Mammary epithelial cell (primary cell): ENCODE measurements at places on chromosomes 1 and 21. TPM values are rescaled to one million over a fixed set of nuclear protein-coding genes. Genes with fewer than 3 reads are reported as not detected.

PROK1 gene
- total RNA-seq = not detected in 2 replicates

NOL9 gene
- 34.9 and 36.4 TPM in 2 replicates for total RNA-seq

GRCh38 chr21:28614791-28615190 lies 377.9 kb downstream of the LTN1 start:
- no peak for DNase-seq

LCE2C gene
- total RNA-seq = not detected in 2 replicates

DNA sequence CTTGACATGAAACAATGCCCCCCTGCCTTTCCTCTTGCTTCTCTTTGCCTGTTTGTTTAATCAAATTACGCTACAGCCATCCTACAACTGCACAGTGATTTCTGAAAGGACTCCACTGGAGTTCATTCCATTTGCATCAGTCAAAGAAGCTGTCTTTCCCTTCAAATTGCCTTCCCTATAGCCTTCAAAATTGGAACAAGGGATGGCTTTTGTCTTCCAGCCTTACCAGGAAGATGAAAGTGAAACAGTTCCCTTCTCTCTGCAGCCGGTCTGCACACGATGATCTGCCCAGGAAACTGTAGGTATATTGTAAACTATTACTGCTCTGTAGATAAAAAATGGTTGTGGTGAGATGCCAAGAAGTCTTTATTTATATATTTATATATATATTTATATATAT lies 65.6 kb upstream of the ETS2 start:
- no peak for DNase-seq

DNA sequence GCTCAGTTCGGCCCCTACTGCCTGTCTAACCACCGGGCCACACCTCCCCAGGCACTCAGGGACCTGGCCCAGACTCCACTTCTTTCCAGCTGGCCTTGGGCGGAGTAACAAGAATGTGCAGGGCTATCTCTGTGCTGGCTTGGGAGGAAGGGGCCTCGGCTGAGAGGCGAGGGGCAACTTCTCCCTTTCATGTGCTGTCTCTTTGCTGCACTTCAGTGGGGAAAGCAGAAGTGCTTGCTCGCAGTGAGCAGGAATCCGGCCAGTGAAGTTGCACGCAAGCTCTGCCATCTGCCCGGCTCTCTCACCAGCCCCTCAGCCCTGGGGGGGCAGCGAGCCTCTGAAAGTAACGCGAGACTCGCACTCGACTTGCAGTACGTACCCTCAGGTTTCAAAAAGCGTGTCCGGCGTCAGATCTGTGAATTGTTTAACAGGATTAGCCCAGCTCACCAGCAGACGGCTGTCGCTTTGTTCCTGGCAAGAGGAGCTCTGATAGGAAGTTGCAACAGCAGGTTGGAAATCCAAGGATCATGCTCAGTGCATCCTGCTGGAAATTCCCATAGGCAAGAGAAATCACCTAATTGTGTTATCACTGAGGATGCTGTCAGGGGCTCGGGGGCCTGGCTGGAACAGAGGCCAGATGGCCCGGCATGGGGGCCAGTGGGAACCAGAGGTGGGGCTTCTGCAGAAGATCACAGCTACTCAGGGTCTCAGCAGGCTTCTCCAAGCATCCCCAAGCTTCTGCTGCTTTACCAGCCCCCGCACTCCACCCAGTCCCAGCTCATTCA lies 221.1 kb downstream of the NPHP4 start:
- no peak for DNase-seq

GRCh38 chr1:155976913-155977689 lies 1.2 kb downstream of the ARHGEF2 start:
- DNase-seq = peak; percentile 54

GRCh38 chr1:176987016-176987415 lies 177.5 kb downstream of the ASTN1 start:
- peak; percentile 58 for DNase-seq

GRCh38 chr1:112675728-112676381 lies 1.4 kb downstream of the MOV10 start:
- DNase-seq = no peak

DNA sequence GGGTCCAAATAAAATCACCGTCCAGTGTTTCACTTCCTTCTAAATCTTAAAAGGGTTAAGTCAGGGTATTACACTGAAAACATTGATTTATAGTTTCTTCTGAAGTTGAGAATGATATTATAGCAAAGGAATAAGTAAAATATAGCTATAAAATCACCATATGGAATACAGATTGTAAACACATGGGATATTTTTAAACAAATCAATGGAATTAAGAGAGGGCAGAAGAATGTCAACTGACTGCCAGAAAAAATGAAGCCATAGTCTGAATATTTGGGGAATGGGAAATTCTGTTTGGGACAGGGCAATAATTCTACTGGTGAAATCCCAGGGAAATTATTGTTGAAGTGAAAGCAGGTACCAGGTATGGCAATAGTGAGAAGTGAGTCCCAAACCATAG lies 664.6 kb downstream of the NCAM2 start:
- no peak for DNase-seq
